Colonic mucosa (tissue), 4 donors: ENCODE measurements at places on chromosomes 11 and 22. TPM values are rescaled to one million over a fixed set of nuclear protein-coding genes. Genes with fewer than 3 reads are reported as not detected.
A peak's percentile ranks its signal among the peaks of the same experiment; 100 is the strongest.

The FOLR1 gene
- total RNA-seq = not detected

The MMP27 gene
- total RNA-seq = not detected

The TMPRSS13 gene
- total RNA-seq = 1.6 TPM

The INPP5J gene
- total RNA-seq = 18.3 TPM

The JAML gene
- 12.0 TPM for total RNA-seq

The CDCA5 gene
- total RNA-seq = 9.7 TPM

The DDX6 gene
- total RNA-seq = 108 TPM

The SLC16A8 gene
- total RNA-seq = not detected

The PGA5 gene
- total RNA-seq = not detected

The TESMIN gene
- 20.7 TPM for total RNA-seq

The MYEOV gene
- total RNA-seq = 4.5 TPM

The PLA2G3 gene
- total RNA-seq = 0.57 TPM

The HBB gene
- 3.0 TPM for total RNA-seq

DNA sequence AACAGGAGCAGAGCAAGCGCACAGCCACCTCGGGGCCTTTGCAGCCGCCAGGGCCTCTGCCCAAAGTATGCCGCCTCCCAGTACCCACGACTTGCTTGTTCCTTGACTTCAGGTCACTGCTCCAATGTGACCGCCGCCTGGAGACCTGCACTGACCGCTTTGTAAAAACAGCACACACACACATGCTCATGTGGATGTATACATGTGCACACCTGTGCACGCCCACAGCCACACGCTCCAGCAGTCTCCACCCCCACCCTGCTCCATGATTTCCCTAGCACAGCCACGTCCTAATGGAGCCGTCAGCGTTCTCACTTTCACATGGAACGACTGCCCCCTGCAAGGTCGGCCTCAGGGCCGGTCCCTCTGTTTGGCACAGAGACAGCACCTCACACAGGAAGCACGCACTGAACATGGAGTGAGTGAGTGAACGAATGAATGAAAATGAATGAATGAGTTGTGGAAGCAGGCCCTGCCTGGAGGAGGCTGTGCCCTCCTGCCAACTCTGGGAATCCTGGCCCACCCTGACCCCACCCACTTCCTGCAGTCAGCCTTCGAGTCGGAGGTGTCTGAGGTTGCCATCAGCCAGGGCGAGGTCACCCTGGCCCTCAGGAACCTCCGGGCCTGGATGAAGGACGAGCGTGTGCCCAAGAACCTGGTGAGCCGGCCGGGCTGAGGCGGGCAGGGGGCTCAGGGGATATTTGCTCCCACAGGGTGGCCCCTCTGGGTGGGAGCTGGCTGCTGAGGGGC is 8.0 kb downstream of the ALDH3B1 start:
- no peak for DNase-seq

- no peak for DNase-seq
Observed at GRCh38 chr11:72652873-72653630, 21.2 kb downstream of the PDE2A start.

DNA sequence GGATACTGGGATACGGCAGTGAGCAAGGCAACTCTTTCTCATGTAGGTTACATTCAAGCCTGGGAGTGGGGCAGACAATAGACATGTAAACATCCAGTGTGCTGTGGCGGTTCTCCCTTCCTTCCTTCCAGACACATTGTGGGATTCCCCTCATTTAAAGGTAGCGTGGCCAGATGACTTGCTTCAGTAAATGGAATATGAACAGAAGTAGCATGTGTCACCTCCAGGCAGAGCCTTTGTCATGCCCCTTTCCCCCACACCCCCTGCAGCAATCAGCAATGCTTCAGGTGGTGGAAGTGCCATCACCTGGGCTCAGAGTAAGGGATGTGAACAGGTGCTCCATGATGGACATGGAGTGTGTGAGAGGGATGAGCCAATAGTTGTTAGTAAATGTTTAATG is 34.8 kb upstream of the TTC12 start:
- DNase-seq = no peak

DNA sequence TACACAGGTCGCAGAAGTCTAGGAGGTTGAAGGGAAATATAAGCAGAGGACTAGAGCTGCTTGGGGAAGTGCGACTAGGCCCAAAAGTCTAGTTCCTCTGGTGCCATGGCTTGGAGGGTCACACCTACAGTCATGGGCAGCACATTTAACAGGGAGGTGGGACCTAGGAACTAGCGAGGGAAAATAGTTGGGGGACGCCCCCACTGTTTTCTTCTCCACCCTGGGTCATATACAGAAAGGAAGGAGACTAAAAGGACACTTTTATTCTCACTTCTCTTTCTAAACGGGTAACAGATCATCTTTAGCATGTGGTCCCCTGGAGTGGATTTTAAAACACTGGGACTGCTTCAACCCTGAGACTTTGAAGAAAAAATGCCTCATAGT is 16.6 kb downstream of the APIP start:
- DNase-seq = no peak

DNA sequence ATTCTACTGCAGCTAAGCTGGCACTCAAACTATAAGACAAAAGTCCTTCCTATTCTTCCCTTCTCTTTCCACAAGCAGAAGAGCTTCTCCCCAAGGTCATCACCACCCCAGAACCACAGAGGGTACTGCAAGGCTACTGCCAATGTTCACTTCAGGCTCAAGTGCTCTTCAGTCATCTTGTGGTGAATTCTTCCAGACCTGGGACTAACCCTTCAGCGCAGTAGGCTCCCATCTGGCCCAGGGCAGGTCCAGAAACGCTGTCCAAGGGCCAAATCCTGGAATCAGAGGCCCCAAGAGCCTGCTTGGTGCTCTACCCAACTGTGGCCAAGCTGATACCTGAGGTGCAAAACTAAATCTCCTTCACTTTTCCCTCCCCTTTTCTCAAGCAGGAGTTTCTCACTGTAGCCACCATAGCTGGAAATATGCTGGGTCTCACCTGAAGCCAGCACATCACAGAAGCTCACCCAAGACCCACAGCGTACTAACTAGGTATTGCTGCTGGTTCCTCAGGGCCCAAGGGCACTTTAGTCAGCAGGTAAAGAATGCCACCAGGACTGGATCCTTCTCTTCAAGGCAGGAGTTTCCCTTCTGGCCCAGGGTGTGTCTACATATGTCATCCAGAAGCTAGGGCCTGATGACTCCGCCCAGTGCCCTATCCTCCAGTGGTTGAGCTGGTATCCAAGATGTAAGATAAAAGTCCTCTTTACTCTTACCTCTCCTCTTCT is 27.8 kb downstream of the FCHSD2 start:
- DNase-seq = no peak

DNA sequence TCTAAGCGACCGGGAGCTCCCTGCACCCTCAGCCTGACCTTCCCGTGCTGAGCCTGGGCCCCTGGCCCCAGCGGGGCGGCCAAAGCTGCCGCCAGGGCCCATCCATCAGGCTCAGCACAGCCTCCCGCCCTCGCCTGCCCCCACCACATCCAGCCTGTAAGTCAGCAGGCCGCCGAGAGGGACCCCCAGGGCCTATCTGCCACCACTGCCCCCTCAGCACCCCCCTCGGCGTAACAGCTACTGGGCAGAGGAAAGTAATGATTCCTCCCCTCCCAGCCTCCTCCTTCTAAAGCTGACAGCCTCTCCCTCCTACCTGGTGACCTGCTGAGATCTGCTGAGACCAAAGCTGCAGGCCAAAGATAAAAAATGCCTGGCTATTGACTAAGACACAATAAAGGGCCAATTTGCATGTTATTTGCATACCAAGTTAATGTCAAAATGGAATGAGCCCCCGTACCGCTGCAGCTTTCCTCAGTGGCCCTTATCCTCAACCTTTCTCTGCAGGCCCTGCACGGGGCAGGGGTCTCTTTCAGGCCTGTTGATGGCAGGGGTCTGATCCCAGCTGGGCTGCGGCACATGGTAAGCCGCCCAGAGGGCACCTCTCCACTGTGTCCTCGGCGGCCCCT is 51.6 kb downstream of the RPUSD4 start:
- no peak for DNase-seq

DNA sequence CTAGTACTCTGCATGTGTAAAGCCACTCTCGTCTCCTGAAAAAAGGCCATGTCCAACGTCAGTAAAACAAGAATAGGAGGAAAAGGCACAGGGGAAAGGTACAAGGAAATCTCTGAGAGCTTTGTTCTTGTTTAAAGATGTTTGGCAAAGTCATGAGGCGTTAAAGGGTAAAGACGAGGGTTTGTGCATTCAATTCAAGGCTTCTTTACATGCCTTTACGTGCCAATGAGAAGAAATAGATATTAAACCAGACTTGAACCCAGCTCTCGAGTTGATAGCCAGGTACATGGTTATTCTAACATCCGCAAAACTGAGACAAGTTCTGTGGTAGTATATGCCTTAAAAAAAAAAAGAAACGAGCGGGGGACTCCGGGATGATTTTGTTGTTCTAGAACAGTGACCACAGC is 704 bp upstream of the CFL1 start:
- no peak for DNase-seq

DNA sequence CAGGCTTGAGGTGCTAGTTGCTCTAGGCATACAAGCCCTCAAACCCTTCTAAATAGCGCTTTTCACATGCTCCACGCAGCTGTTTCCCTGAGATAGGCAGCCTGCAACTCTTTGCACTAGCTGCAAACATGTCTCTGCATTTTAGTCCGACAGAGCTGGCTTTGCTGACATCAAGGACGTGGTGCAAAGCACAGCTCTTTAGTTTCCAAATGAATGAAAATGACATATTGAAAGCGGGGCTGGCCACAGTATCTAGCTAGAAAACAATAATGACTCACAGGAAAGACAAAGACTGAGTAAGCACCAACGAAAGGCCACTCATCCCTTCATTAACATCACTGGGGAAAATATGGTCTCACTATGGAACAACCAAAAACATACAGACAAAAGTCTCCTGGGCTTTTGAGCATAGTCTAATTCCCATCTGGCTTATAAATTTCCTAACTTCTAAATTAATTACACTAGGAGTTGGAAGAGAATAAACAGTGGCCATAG is 15.3 kb upstream of the ZC3H12C start:
- no peak for DNase-seq

GRCh38 chr11:15418921-15419320 is 304.2 kb downstream of the INSC start:
- no peak for DNase-seq

DNA sequence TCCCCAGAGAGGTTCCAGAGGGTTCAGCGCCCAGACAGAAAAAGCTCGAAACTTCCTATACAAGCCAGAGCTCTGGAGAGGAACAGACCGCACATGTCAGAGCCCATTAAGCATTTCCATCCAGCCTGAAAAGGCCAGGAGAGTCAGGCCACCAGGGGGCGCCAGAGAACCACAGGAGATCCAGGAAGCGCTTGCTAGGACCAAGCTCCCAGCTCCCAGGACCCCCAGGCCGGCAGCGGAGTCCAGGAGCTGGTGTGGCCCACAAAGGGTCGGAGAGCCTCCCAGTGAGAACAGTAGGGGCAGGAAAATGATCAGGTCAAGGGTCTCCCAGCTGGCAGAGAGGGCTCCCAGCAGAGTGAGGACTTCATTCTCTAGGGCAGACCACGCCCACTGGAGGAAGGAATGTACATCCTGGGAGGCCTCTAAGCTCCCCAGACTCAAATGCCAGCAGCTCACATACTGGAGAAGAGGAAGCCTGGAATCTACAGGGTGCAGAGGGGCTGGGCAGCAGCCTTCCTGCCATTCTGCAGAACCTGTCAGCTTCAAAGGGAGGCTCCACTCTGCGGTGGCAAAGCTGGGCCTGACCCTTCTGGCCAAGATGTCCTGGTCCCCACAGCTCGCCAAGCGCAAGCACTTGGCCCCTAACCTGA is 2.1 kb upstream of the MEI1 start:
- peak; percentile 97 for DNase-seq

DNA sequence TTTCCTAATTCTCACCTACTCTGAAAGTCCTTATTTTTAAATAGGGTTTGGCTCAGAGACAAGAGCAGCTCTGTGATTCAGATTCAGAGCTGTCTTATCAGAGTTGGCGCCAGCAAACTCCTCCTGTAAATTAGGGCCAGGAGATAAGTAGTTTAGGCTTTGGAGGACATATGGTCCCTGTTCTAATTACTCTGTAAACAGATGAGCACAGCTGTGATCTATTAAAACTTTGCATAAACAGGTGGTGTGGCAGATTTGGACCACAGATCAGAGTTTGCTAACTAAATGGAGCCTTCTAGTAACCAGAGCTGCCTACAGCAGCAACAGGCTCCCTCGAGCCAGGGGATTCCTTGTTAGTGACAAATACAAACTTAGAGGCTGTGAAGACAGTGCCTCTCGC is 27.9 kb downstream of the YPEL1 start:
- DNase-seq = no peak

- DNase-seq = no peak
Observed at GRCh38 chr11:31236143-31236542, 133.4 kb downstream of the DCDC1 start.

DNA sequence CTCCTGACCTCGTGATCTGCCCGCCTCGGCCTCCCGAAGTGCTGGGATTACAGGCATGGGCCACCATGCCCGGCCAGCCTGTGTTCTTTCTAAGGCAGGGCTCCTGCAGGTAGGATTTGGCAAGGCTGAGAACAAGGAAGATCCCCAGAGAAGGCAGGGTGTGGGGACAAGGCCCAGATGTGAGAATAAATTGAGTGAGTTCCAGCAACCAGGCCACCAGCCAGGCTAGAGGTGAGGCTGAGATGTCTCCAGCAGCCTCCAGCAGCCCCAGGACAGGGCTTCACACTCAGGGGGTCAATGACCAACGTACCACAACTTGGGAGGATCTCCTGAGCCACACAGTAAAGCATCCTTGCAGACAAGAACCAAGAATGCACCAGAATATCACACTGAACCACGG is 75.1 kb downstream of the BUD13 start:
- peak; percentile 10 for DNase-seq

GRCh38 chr22:44158816-44159215 is 21.9 kb upstream of the PARVG start:
- DNase-seq = no peak
